ENCODE measurements at places on chromosomes 16 and 17.

DNA sequence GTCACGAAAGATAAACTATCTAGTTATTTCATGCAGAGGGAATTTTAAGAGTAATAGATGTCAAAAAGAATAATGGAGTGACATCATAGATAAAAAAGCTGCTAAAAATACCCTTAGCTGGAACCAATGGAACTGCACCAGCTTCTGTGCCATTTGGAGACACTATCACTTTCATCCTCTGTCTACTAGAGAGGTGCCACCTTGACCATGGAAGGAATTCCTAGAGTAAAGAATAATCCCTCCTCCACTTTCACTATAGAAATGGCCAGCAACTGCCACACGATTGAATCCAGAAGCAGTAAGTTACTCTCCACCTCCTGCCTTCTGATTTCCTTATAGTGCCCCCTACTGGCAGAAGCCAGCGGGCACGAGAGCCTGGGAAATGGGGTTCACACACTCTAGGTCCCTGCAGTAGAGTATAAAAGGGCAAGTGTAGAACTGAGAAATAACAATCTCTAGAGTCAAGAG is 2.8 kb upstream of the ALDH3A2 start:
- no peak for DNase-seq
- no peak overlapping the region for H3K27ac ChIP-seq
- no peaks in the 10 kb centered on the region for H3K27me3 ChIP-seq

DNA sequence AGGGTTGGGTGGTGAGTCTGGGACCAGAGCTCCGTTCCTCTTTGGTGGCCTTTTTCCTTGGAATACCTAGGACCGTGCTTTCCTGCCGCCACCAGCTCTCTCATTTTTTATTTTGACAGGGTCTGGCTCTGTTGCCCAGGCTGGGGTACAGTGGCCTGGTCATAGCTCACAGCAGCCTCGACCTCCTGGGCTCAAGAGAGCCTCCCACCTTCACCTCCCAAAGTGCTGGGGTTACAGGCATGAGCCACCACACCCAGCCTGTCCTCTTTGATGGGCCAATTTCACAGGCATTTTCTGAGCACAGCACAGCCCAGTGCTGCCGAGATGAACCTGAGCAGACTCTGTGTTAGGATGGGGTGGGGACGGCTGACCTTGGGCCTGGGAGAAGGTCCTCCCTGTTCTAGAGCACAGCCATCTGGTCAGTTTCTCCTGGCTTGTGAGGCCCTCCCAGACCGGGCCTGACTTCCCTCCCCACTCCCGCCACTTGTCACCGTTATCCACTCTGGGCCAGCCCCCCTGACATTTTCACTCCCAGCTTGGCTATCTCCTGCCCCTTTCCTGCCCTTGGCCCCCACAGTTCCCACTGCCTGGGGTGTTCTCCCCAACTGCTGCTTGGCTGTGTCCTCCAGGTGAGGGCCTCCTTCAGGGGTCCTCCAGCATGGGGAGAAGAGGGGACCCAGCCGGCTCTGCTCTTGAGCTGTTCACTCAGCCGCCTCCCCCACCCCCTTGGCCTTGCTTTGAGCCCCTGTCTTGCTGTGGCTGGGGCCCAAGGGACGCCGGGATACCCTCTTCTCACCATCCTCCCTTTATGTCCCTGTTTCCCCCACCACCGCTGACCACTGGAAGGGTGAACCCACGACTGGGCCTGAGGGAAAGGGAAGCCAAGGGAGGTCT is 5.0 kb downstream of the ADCY7 start:
- H3K27ac ChIP-seq: no peak overlapping the region
- H3K27me3 ChIP-seq: no peaks in the 10 kb centered on the region
- no peaks in the 10 kb centered on the region for H3K4me1 ChIP-seq
- H3K4me3 ChIP-seq: no peak overlapping the region
- no peak for DNase-seq

DNA sequence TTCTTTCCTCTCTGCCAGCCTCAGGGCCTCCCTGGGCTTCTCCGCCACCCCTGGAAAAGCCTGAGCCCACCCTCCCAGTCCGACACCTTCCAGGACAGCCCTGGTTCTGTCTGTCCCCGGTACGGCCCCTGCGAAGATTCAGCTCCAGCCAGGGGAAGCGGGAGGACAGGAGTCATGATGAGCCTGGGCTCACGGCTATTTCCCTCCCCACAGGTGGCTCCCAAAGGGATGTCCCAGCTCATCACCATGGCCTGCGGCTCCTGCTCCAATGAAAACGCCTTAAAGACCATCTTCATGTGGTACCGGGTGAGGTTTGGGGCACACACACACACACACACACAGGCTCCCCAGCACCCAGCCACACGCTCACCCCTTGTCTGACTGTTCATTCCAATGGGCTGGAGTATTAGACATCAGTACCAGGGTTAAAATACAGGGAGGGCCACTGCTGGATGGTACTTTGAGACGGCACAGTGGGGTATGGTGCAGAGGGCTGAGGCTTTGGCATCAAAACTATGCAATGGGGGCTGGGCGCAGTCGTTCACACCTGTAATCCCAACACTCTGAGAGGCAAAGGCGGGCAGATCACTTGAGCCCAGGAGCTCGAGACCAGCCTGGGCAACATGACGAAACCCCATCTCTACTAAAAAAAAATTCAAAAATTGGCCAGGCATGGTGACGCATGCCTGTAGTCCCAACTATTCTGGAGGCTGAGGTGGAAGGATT is 32.8 kb downstream of the TMEM186 start:
- H3K36me3 ChIP-seq: peaks cover 23% of the 10 kb centered on the region
- H3K27ac ChIP-seq: no peak overlapping the region
- H3K4me1 ChIP-seq: no peaks in the 10 kb centered on the region
- H3K27me3 ChIP-seq: no peaks in the 10 kb centered on the region
- DNase-seq: no peak
- no peak overlapping the region for H3K4me3 ChIP-seq

- H3K27me3 ChIP-seq: no peaks in the 10 kb centered on the region
- H3K27ac ChIP-seq: no peak overlapping the region
- peaks cover 12% of the 10 kb centered on the region for H3K4me1 ChIP-seq
- no peak for DNase-seq
- H3K36me3 ChIP-seq: peaks cover 16% of the 10 kb centered on the region
These were observed 42.7 kb downstream of the CYB5B start for GRCh38 chr16:69467080-69467479.

DNA sequence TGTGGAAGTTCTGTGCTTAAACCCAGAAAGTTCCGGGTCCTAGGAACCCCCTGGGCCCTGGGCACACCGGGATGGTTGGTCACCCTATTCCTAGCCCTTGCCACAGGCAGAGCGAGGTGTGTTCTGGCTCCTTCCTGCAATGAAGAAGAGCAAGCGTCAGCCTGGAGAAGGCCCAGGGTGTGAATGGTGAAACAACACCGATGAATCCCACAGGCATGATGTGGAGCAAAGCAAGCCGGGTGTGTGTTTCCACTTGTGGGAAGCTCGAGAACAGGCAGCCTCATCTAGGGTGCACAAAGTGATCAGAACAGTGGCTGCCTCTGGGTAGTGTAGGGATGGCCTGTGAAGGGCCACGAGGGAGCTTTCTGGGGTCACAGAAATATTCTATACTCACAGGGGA is 13.8 kb downstream of the KCNG4 start:
- no peak overlapping the region for H3K4me3 ChIP-seq
- H3K27ac ChIP-seq: no peak overlapping the region
- H3K27me3 ChIP-seq: no peaks in the 10 kb centered on the region
- no peak for DNase-seq
- H3K36me3 ChIP-seq: no peaks in the 10 kb centered on the region

GRCh38 chr16:8943966-8944759 is 19.5 kb downstream of the USP7 start:
- H3K27me3 ChIP-seq: no peaks in the 10 kb centered on the region
- H3K4me1 ChIP-seq: peaks cover 48% of the 10 kb centered on the region
- H3K27ac ChIP-seq: peak overlapping the region; percentile 74
- no peaks in the 10 kb centered on the region for H3K36me3 ChIP-seq

GRCh38 chr17:41547921-41548843 is 20.1 kb upstream of the KRT19 start:
- H3K27me3 ChIP-seq: no peaks in the 10 kb centered on the region
- H3K4me1 ChIP-seq: peaks cover 18% of the 10 kb centered on the region
- H3K36me3 ChIP-seq: no peaks in the 10 kb centered on the region
- peak overlapping the region; percentile 23 for H3K4me3 ChIP-seq
- peak; percentile 64 for DNase-seq

DNA sequence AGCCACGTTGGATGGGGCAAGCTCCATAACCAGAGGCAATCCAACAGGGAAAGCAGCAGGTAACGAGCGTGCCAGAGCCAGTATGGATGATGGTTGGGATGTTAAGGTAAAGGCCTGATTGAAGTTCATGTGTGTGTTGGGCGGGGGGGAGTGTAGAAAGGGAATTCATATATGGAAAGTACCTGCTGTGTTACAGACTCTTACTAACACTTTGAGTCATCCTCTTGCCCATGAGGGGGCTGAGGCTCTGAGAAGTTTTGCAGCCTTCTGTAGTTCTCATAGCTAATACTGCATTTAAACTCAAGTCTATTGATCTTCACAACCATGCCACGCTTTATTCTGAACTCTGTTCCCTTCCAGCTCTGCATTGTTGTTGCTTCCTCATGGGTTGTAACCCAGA is 28.5 kb downstream of the SYCE1L start:
- no peak for DNase-seq
- no peaks in the 10 kb centered on the region for H3K36me3 ChIP-seq
- H3K4me3 ChIP-seq: no peak overlapping the region
- H3K27ac ChIP-seq: no peak overlapping the region

DNA sequence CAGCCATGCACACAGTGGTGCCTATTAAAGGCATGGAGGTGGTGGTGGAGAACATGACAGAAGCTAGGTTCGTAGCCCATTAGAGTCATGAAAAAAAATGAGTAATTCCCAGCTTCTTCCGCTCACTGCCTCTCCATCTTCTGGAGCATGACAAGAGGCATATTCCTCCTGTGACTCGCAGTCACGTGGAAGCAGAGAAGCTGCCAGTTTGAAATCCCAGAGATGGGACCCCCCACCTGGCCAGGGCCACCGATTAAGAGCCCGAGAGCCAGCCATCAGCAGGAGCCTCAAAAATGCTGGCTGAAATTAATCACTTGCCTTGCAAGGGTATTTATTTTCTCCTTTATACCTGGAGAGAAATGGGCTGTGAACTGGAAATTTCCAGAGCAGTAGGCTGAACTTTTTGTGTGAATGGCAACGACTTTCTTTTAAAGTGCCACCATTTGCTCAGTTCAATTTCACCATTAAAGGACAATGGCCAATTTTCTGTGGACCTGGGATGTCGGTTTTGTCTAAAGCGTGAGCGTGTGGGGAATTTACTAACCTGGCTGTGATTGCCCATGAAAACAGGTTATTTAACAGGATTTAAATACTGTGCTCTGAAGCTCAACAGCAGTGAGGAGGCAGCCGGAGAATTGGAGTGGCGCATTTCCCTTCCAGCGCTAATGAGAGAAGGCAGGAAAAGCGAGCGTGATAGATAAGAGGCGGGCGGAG is 189.7 kb upstream of the SDK2 start:
- H3K4me1 ChIP-seq: no peaks in the 10 kb centered on the region
- H3K27me3 ChIP-seq: peaks cover 46% of the 10 kb centered on the region
- no peak overlapping the region for H3K4me3 ChIP-seq
- no peak for DNase-seq
- no peak overlapping the region for H3K27ac ChIP-seq

DNA sequence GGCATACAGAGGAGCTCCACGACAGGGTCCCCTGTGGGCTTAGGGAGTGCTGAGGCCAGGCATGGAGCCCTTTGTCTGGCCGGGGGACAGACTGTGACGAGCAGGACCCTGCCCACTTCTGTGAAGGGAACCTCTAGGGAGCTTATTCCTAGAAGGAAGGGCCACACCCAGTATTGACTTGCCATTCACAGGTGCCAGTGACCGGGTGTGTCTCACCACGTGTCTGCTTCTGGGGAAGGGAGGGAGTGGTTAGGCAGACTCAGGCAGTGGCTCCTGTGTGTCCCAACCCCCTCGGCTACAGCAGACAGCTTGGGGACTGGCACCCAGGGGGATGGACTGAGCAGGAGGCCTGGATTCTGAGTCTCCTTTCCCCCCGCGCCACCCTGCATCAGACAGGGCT is 57.2 kb downstream of the SOCS1 start:
- no peaks in the 10 kb centered on the region for H3K4me1 ChIP-seq
- no peaks in the 10 kb centered on the region for H3K36me3 ChIP-seq
- no peak overlapping the region for H3K4me3 ChIP-seq

GRCh38 chr17:47797797-47798196 is 23.8 kb downstream of the OSBPL7 start:
- peaks cover 19% of the 10 kb centered on the region for H3K27me3 ChIP-seq
- no peaks in the 10 kb centered on the region for H3K36me3 ChIP-seq
- H3K27ac ChIP-seq: no peak overlapping the region
- no peaks in the 10 kb centered on the region for H3K4me1 ChIP-seq
- DNase-seq: no peak

DNA sequence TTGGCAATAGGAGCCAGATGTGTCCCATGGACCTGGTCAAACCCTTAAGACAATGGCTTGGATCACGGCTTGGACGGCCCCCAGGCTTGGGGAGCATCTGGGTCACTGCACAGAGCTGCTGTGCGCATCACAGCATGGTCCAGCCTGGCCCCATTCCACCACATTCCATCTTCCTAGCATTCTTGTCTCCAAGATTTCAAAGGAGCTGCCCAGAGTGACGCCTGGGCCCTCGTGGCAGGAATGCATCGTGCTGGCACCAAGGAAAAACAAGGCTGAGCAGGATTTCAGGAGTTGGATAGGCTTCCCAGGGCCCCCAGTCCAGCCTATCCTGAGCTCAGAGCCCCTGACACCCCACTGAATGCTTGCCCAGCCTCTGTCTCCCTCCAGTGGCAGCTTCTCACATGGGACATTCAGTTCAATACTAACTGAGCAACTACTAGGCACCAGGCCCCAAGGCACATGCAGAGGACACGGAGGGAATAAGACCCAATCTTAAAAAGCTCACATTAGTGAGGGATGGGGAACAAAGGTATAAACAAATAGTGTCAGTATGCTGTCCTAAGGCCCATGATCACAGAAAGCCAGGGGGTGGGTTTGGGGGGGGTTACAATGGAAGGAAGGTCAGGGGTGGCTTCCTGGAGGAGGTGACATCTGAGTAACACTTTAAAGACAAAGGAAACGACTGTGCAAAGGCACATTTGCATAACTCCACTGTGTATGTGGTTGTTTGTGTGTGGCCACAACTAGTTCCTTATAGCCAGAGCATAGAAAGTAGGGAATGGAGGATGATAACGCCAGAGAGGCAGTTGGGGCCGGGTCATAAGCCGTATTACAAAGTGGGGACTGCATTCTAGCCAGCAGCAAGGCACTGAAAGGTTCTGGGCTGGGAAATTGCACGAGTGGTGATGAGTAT is 34.1 kb downstream of the TK2 start:
- no peak for DNase-seq
- H3K4me3 ChIP-seq: peak overlapping the region; percentile 6
- H3K4me1 ChIP-seq: peaks cover 44% of the 10 kb centered on the region
- H3K36me3 ChIP-seq: no peaks in the 10 kb centered on the region
- H3K27ac ChIP-seq: peak overlapping the region; percentile 96
- no peaks in the 10 kb centered on the region for H3K27me3 ChIP-seq

Data from heart left ventricle (tissue), 16 donors.